ENCODE measurements at places on chromosomes 4 and X.
A peak's percentile ranks its signal among the peaks of the same experiment; 100 is the strongest.

- no peak for DNase-seq
Measured at GRCh38 chrX:67784712-67785111, 240.9 kb downstream of the AR start.

GRCh38 chr4:155891058-155891457 lies 12.4 kb upstream of the TDO2 start:
- no peak for DNase-seq

GRCh38 chr4:13483136-13483767 lies 888 bp downstream of the RAB28 start:
- DNase-seq: no peak

GRCh38 chr4:80265571-80266252 lies 752 bp upstream of the FGF5 start:
- no peak for DNase-seq

DNA sequence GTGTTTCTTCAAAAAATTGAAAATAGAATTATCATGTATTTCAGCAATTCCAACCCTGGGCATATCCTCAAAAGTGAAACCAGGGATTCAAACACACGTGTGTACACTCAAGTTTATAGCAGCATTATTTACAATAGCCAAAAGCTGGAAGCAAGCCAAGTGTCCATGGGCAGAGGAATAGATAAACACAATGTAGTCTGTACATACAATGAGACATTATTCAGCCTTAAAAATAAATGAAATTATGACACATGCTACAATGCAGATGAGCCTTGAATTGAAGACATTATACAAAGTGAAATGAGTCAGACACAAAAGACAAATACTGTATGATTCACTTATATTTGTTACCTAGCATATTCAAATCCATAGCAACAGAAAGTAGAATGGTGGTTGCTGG lies 853.4 kb downstream of the STIM2 start:
- no peak for DNase-seq

DNA sequence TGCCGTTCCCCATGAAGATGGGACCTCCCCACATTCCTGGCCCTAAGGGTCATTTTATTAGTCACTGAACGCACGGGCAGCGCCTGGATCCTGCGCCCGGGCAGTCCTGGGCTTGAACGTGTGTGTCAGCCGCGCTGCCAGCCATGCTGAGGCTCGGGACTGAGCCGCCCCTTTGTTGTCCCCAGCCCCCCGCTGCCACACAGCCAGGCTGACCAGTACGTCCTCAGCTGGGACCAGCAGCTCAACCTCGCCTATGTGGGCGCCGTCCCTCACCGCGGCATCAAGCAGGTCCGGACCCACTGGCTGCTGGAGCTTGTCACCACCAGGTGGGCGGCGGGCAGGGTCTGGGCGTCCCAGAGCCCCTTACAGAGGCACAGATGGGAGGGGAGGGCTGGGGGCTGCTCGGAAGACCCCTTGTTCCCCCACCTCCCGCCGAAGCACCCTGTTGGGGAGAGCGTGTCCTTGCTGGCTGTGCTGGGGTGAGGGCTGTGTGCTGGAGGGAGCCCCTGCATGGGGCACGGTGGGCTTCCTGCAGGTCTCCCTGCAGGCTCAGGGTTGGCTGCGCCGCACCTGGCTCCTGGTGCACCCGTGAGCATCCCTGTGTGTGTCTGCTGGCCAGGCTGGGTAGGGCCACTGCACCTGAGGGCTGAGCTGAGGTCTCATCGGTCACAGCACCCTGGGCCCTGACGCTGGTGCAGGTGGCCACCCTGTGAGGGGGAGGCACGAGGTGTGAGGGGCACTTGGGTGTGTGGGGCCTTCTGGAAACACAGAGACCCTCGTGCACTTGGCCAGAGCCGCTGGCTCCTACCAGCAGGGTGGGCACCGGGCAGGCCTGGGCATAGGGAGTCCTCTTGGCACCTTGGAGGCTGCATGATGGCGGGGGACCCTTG lies 1.0 kb downstream of the IDUA start:
- no peak for DNase-seq

DNA sequence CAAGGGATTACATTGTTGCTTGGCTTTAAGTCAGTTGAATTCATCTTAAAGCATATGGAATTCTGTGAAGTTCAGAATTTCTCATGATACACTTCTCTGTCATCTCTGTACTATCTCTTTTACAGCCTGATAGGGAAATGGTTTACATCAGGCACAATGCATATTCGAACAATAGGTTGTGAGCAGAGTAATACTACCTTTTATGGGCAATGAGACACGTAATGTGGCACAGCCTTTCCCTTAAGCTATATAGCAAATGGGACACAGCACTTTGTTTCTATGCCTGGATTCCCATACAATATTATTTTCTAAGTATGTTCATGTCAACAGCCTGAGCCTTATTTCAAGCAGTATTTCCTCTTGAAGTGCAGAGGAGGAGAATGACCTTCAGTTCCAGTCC lies 58.4 kb downstream of the SYNPO2 start:
- DNase-seq: no peak

- DNase-seq: no peak
Measured at GRCh38 chr4:3328814-3329663, 36.2 kb downstream of the RGS12 start.

GRCh38 chrX:69018416-69019072 lies 146.7 kb downstream of the PJA1 start:
- no peak for DNase-seq

DNA sequence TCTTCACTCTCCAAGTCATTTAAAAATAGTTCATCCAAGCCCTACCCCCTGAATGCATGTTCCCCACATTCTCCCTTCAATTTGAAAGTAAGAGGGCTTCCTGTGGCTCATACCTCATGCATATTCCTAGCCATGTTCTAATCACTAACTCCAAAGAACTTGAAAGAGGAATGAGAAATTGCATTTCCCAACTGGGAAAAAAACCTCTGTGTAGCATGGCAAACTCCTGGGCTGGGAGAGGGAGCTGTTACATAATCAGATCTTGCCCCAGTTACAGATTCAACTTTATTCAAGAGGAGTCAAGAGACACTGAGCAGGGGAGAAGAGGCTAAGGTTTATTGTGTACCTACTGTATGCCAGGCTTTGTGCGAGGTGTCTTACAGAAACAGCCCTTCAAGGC lies 90.2 kb downstream of the SLC2A9 start:
- DNase-seq: no peak

- no peak for DNase-seq
Measured at GRCh38 chrX:43699475-43699874, 43.4 kb downstream of the MAOA start.

DNA sequence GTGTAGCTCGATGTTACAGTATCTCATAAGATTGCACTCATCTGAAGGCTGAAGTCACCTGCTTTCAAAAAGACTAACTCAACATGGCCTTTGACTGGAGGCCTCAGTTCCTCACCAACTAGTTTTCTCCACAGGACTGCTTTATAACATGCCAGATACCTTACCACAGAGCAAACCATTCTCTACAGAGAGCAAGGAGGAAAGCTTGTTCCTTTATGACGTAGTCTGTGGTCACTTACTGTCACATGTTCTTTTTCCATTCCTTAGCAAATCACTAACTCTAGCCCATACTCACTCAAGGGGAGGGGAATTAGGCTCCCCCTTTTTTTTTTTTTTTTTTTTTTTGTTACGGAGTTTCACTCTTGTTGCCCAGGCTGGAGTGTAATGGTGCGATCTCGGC lies 3.2 kb downstream of the THAP9 start:
- DNase-seq: no peak

DNA sequence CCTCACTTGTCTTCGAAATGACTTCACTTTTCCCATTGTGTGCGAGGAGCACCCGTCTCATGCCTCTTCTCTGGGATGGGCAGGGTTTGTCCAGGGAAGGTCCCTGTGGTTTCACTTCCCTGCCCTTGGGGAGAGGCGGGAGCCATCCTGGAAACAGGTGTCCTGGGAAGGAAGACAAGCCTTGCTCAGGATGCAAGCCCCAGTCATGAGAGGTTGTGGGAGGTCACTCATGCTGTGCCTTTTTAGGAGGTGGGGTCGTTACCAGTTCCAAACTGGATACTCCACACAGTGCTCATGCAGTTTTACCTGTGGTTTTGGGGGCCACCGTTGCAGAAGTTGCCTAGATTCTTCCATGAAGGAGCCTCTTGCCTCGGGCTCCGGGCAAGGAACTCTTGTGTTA lies 3.8 kb downstream of the RGS12 start:
- no peak for DNase-seq

- DNase-seq: no peak
Measured at GRCh38 chrX:115940888-115941332, 229.6 kb upstream of the AGTR2 start.

- no peak for DNase-seq
Measured at GRCh38 chrX:111892375-111892774, 16.4 kb downstream of the TRPC5OS start.

DNA sequence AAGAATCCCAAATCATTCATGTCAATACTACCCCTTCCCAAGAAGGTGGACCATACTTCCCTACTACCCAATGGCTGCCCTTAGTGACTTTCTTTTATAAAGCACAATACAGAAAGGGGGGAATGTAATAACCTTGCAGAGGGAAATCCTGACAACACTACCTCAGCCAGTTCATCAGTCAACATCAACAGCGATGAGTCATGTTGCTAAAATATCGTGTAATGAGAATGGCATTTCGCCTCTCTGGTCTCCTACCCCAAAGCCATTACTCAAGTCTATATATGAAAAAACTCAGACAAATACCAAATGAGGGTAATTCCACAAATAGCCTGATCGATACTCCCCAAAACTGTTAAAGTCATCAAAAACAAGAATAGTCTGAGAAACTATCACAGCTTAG lies 3.3 kb upstream of the MAGEA8 start:
- no peak for DNase-seq

- peak; percentile 100 for DNase-seq
Measured at GRCh38 chr4:1346781-1347409, at the start of gene UVSSA. Gene UVSSA, plus strand, starts transcription at chr4:1347208. Its CDS starts 884 bp downstream, at chr4:1348092.

DNA sequence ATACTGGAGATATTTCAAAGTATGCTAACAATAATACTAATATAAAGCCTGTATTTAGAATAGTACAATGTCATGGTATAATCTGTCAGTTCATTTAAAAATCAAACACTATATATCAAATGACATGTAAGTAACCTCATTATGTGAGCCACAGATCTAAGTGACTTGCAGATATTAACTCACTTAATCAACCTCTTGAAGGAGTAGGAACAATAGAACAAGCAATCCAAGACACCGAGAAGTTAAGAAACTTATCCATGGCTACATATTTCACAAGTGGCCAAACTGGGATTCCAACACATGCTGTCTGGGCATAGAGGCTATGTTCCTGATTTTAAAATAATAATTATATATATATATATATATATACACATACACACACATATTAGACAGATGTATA lies 554.0 kb downstream of the ARAP2 start:
- no peak for DNase-seq

DNA sequence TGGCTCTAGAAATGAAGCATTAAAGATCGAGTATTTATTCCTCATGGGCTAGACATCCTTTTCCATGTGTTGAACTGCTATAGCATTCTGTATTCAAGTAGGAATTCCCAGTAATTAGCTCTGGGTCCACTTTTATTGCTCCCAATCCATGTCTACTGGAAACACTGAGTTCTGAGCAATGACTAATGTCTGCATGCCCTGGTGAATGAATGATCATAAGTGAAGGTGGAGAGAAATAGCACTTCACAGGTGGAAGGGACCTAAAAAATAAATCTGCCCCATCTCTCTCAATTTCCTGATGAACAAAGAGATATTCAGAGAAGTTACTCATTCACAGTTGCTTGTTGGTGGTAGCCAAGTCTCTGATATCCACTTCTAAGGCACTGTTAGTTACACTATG lies 34.6 kb upstream of the CXCL8 start:
- DNase-seq: no peak

DNA sequence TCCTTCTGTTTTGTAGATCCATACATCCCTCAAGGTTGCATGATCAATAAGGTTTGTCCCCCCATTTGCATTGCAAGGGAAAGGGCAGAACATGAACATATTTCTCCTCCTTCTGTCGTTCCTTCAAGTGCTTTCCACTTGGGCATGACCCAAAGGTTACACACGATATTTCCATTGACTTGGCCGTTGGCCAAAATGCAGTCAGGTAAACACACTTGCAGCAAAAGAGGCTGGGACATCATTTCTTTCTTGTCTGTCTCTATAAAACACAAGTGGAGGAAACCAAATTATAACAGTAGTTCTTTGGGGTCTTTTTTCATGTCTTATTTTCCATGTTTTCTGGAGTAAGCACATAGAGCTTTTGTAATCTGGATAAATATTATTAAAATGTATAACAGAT lies 156.1 kb downstream of the FRAS1 start:
- no peak for DNase-seq

GRCh38 chr4:184472614-184473498 lies 1.5 kb downstream of the IRF2 start:
- no peak for DNase-seq

GRCh38 chr4:34293459-34293858 lies 1950.9 kb downstream of the ARAP2 start:
- no peak for DNase-seq

DNA sequence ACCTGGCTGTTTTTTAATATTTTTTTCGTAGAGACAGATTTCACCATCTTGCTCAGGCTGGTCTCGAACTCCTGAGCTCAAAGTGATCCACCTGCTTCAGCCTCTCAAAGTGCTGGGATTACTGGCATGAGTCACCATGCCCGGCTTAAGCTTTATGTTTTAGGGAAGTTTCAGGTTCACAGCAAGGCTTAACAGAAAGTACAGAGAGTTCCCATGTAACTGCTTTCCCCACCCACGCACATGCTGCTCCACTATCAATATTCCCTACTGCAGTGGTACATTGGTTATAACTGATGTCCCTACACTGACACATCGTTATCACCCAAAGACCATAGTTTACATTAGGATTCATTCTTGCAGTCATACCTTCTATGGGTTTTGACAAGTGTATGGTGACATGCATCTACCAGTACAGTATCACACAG lies 62.7 kb downstream of the PRPS1 start:
- DNase-seq: no peak

GRCh38 chr4:117575850-117576249 lies 458.4 kb upstream of the NDST3 start:
- no peak for DNase-seq

- no peak for DNase-seq
Measured at GRCh38 chr4:85733798-85734197, 258.8 kb downstream of the ARHGAP24 start.

- DNase-seq: peak; percentile 10
Measured at GRCh38 chrX:15143050-15143824, 126.6 kb downstream of the ASB9 start.

GRCh38 chr4:67084783-67085182 lies 460.5 kb downstream of the CENPC start:
- DNase-seq: no peak

DNA sequence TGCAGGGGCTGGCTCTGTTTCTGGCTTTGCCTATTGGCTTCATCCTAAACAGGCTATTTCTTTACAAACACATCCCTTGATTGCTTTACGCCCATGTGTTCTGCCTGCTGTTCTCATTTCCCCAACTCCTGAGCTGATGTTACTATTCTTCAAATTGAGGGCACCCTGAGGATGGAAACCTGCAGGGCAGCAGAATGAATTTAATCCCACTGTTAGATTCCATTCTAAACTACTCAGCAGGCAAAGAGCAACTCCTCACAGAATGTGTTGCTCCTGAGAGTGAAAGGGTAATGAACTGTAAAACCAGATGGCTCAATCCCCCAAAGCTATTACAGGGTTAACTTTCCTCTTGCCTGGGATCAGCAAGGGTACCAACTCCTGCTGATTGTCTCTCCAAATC lies 75.7 kb downstream of the ANKRD50 start:
- DNase-seq: no peak

- no peak for DNase-seq
Measured at GRCh38 chr4:150348079-150348478, 233.9 kb upstream of the MAB21L2 start.

GRCh38 chr4:57151481-57151880 lies 41.3 kb upstream of the IGFBP7 start:
- DNase-seq: no peak

All from stimulated activated CD8-positive, alpha-beta memory T cell treated with anti-CD3 and anti-CD28 coated beads, Interleukin-4, amount 100 ng/mL, for 1 hour (primary cell).